Activated CD8-positive, alpha-beta memory T cell treated with anti-CD3 and anti-CD28 coated beads for 4 hours (primary cell): ENCODE measurements at places on chromosomes 12 and 14.

DNA sequence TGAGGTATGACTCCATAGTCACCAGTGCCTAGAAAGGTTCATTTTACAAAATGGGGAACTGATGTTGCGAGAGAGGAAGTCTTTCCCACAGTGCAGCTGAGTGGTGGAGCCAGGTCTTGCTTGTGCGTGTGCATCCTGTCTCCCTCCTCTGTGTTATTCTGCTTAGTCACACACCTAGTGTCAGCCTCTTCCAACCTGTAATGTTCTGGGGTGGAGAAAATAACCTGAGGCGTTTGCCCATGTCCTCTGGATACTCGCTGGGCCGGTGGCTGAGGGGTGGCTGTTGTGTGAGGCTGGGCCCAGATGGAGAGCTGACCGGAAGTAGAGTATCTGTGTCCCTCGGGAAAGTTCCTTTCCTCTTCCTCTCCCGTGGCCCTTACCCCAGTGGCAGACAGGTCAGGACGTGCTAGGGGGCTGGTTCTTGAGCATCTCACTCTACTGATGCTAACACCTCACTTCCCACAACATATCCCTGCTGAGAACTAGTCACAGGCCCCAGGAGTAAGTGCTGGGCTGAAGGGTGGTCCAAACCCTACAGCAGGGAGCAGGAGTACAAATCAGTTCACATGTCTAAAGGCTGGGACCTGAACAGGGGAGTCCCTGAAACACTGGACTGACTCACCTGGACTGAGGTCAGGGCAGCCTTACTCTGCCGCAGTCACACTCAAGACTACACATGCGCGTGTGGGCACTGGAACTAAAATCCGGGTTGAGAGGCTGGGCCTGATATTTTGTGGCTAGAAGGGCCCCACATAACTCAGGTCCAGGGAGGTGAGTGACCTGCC is 7.0 kb downstream of the MLF2 start:
- DNase-seq: no peak

GRCh38 chr12:6038160-6038559 is 86.3 kb downstream of the VWF start:
- DNase-seq: no peak

DNA sequence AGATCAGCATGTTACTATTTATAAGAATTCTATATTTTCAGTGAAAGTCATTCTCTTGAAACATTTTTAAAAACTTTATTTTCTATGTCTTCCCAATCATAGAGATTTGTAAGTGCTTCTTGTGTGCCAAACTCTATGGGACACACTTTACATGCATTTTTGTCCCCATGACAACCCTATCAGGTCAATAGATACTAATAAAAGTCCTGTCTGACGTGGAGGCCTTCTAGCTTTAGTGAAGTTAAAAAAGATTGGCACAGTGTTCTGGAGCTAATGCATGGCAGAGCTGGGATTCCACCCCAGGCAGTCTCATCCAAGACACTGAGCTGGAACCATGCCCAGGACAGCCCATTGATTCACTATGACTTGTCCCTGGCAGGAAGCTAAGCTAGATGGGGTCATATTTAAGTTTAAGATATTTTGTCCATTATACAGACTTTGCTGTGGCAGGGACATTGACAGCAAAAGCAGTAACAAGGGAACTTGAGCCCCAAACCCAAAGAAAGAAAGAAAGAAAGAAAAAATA is 28.1 kb downstream of the TTC6 start:
- DNase-seq: no peak

DNA sequence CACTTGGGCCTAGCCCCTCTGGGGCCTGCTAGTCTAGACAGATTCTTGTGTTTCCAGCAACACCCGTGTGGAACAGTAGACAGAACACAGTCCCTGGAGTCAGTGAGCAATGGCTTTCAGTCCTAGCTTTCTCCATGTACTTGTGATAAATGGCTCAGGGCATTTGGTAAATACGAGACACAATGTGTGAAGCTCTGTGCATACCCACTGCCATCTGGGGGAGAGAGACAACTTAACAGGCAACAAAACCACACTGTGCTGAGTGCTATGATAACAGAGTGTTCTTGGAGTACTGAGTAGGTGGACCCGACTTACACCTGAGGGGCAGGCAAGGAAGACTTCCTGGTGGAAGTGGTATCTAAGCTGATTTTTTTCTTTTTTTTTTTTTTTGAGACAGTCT is 86.3 kb upstream of the TBX3 start:
- no peak for DNase-seq

DNA sequence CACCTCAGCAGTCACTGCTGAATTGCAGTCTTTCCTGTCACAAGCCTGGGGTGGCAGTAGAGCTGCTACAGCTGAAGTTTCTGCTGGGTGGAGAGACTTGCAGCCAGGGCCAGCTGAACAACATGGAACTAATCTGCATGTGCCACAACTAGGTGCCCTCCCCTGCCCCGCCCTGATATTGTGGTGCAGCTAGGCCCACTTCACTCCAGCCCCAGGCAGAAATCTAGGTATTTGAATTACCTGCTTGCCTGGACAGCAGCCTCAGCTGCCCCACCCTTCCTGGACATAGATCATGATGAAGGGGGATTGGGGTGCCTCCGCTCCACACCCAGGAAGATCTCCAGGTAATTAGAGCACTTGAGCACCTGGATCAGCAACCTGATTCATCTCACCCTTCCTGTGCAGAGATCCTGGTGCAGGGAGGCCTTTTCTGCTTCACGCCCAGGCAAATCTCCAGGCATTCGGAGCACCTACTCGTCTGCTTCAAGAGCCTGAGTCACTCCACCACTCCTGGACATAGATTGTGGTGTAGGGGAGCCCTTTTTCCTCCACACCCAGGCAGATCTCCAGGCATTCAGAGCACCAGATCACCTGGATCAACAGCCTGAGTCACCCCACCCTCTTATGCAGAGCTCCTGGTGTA is 477.0 kb downstream of the SOX5 start:
- no peak for DNase-seq

DNA sequence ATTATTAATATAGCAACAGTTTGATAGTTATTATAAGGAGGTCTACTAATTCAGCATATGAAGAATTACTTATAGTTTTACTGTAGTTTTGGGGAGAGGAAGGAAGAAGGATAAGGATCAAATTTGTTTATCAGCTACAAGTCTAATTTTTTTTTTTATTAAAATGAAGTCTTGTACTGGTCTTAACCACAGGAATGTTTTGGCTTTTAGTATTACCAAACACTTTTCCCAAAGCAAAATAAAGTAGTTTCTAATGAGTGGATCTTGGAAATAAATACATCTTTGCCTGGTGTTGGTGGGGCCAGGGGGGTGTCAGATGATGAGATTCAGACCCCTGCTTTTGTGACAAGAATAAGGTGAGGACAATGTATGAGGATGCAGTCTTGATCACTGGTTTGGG is 57.2 kb upstream of the ZDHHC17 start:
- no peak for DNase-seq

DNA sequence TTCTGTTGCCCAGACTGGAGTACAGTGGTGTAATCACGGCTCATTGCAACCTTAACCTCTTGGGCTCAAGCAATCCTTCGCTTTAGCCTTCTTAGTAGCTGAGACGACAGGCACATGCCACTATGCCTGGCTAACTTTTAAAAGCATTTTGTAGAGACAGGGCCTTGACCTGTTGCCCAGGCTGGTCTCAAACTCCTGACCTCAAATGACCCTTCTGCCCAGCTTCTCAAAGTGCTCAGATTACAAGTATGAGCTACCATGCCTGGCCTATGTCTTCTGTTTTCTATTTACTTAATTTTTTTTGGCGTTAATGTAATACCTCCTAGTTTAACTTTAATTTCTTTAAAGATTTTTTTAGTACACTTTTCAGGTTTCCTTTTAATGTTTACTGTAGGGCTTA is 20.6 kb upstream of the KLRF1 start:
- no peak for DNase-seq

GRCh38 chr14:75577090-75577489 is 1.3 kb upstream of the FLVCR2 start:
- DNase-seq: no peak

DNA sequence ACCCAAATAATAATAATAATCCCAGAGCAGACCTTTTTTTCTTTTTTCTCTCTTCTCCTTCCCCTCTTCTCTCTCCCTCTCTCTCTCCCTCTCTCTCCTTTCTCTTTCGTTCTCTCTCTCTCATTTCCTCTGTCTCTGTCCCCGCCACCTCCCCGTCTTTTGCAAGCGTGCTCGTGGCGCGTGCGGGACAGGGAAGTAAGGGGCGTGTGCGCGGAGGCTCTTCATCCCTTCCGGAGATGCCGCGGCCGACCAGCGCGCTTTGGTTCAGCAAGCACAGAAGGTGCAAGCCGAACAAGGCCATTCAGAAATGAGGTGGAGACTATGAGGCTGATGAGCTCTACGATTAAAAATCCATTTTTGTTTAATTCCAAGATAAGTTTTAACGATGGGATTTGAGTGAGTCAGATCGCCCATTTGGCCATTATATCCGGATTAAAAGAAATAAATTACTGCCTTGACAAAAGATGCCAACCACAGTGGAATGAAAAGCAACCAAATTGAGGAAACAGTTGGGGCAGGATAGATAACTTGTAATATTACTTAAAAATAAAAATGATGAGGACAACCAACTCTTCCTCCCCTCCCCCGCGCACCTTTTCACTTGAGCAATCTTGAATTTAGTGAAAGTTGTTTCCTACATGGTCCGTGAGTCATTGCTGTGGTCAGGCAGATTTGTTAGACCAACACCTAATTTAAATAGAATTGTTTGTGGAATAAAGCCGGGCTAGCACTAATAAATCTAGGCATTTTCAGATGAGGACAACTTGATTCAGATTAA is 1.2 kb upstream of the AMIGO2 start:
- DNase-seq: peak; percentile 18

DNA sequence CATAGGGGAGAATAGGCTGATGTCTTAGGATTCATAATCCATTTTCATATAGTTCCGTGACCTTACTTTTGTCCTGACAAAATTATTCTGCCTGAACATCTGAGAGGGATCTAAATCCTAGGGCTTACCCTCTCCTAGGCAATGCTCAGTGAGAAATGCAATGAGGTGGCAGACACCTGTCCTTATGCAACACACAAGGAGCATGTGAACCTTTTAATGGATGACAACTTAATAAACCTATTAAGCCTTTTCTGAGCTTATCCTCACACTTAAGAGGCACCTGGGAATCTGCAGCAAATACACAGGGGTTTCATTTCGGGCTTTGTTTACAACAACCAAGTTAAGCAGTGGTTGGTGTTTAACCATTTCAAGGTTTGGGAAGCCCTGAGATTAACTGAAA is 24.6 kb downstream of the SINHCAF start:
- no peak for DNase-seq

- DNase-seq: no peak
These were observed 709 bp downstream of the TCL1B start for GRCh38 chr14:95686935-95687334.

GRCh38 chr14:24277071-24277470 is 5.7 kb upstream of the RABGGTA start:
- DNase-seq: no peak

- no peak for DNase-seq
These were observed 648.3 kb upstream of the MDGA2 start for GRCh38 chr14:48323665-48324064.

GRCh38 chr12:109816870-109817269 is 16.3 kb downstream of the TRPV4 start:
- DNase-seq: no peak

DNA sequence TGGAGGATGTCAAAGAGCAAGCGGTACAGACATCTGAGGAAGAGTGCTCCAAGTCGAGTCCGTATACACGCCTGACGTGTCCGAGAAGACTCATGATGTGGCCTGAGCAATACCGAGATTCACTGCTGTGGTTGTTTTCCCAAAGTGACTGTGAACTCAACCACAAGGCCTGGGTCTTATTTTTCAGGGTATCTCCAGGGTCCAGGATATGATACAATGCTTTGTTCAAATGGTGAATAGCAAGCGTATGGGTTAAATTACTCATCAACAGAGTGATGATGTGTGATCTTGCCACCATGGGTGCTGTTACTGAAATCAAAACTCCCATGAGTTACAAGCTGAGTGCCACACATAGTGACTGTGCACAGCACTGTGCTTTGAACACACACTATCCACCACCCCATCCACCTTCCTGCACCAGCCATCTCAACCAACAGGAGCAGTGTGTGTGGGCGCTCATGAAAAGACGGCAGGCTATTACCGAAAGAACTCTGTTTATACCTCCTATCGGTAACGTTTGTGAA is 109.6 kb downstream of the BCAT1 start:
- DNase-seq: peak; percentile 7

GRCh38 chr12:20629414-20630156 is 65.5 kb upstream of the SLCO1C1 start:
- DNase-seq: no peak

DNA sequence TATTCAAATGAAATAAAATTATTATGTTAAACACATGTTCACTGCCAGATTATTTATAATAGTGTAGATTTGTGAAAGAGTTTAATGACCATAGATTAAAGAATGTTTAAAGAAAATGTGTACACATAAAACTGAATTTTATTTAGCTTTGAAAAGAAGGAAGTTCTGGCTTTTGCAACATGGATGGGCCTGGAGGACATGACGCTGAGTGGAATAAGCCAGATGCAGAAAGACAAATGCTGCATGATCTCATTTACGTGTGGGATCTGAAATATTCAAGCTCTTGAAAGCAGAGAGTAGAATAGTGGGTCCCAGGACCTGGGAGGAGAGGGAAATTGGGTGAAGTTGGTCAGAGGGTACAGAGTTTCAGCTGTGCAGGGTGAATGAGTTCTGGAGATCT is 1261.2 kb downstream of the TMEM121 start:
- no peak for DNase-seq

- no peak for DNase-seq
These were observed 23.3 kb downstream of the RERGL start for GRCh38 chr12:18066666-18067065.

DNA sequence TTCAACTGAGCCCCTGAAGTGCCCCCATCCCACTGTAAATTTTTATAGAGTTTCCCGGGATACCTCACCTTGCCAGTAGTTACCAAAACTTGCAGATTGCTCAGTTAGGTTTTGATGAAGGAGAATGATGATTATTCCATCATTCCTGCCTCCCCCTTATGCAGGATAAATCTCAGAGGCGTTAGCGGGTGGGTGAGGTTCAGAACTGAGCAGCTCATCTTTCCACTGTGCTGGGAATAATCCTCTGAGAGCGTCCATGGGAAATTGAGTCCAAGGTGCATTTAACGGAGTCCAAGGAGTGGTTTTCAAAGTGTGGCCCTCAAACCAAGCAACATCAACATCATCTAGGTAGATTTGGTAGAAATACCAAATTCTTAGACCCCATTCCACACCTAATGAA is 18.7 kb downstream of the ACSM4 start:
- DNase-seq: no peak

DNA sequence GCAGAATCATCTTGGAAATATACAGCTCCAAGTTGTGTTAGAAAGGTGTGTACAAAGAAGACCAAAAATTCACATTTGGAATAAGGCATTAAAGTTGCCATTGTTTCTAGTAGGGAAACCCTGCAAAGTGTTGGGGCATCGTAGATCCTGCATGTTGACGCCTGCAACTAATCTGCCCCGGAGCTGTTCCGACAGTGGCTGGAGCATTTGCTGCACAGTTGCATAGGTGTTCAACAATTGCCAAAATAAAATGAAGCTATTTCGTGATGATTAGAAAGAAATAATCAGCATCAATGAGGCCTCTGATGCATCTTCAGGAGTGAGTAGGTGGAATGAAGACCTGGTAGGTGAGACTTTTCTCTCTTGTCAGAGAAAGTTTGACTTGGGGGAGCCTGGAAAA is 47.3 kb downstream of the DAD1 start:
- no peak for DNase-seq

- DNase-seq: no peak
These were observed 137.4 kb downstream of the DAAM1 start for GRCh38 chr14:59325906-59326305.

- DNase-seq: no peak
These were observed 152.4 kb upstream of the PRICKLE1 start for GRCh38 chr12:42741771-42742510.
